ENCODE measurements at places on chromosomes 3 and 15. TPM values are rescaled to one million over a fixed set of nuclear protein-coding genes. Genes with fewer than 3 reads are reported as not detected.
A peak's percentile ranks its signal among the peaks of the same experiment; 100 is the strongest.

- peak; percentile 74 for DNase-seq
These were observed 364.9 kb downstream of the NAALADL2 start for GRCh38 chr3:175224051-175224450.

DNA sequence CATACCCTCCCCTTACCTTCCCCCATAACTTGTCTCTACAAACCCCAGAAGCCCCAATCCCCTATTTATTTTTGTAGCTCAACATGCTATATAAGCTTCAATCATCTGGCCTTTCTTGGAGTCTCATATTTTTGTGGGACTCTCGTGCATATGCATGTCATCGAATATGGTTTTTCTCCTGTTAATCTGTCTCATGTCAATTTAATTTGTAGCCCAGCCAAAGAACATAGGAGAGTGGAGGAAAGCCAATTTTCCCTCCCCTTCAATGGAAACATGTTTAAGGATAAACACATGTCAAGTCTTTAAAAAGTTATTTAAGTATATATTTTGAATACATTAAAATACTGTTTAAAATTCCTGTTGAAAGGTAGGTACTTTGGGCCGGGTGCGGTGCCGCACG, 172.2 kb downstream of the GMNC start:
- DNase-seq, result no peak

- no peak for DNase-seq
These were observed 15.3 kb upstream of the EPHB3 start for GRCh38 chr3:184546252-184546651.

GRCh38 chr15:92438471-92438870, 44.8 kb downstream of the ST8SIA2 start:
- DNase-seq, result no peak

- no peak for DNase-seq
These were observed 11.3 kb upstream of the PPP1R2 start for GRCh38 chr3:195554458-195554857.

GRCh38 chr3:16841904-16842271, 42.9 kb upstream of the PLCL2 start:
- no peak for DNase-seq

DNA sequence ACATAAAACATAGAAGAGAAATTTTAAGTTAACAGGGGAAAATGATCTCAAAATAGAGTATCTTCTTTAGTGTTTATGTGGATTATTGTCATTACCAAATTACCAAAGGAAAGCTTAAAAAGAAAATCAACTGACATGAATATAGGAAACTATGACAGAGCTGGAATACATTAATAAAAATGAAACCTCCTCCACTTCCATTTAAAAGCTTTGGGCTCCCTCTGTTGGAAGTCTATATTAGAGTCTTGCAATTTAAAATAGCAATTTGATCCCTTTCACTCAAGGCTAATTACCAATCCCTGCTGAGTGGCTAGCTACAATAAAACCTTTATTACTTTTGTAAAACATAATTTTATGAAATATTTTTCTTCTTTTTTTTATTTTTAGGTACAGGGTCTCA, 61.4 kb upstream of the IMPG2 start:
- no peak for DNase-seq

DNA sequence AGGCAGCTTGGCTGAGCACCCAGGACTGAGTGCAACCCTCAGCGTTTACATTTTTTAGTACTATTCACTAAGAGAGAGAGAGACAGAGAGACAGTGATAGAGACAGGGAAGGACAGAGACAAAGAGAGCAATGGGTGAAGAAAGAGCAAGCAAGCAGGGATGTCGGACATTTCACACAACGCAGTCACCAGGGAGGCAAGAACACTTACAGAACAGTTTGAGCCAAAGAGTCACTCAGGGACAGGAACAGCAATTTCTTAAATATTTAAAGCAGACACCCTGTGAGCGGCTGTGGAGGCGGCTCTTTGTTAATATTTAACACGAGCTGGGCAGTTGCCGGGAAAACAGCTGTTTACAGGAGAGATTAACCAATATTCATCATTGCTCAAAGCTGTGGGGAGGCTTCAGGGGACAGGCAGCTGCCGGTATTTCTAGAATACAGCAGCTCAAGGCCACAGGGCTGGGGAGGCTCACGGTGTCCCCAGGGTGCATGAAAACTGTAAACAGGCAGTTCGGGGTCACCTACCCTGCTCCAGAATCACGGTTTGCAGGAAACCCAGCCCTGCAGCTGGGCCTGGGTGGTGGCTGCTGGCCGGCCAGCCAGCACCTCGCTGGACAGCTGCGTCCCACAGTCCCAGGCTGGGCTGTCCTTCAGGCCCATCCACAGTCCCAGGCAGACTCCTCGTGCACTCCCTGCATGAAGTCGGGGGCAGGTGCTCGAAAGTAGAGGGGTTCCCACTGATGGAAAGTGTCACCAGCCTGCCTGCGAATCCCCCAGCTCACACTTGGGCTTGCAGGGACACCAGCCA, 38.8 kb upstream of the PCSK6 start:
- peak; percentile 52 for DNase-seq

DNA sequence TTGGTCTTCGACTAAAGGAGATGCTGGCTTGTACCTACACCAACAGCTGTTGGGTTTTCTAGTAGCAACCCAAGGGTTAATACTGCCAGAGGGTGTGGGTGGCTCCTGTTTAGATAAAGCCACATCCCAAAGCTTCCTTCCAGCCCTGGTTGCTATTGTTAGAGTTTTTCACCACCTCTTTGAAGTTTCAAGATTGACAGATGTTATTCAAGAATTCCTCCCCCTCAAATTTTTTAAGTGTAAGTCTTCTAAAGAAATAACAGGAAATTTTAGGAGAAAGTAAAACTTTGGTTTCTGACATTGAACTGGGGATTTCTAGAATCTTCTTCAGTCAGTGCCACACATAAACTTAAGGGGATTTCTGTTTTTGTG, 60.9 kb downstream of the TGFBR2 start:
- no peak for DNase-seq

DNA sequence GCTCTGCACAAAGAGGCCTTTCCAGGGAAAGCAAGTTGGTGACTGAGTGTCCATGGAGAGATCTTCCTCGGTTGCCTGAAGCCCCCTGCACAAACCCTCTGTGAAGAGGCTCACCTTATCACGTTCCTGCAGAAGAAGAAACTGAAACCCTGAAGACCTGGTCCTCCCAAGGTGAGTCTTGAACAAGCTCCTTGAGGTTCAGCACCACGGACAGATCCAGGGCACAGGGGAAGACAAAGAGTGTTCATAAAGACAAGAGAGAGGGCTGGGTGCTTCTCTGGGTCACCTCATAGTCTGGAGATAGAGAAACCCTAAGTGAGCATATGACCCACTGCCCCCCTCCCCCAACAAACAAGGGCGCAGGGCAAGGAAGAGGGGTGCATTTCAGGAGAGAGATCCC, 21.7 kb upstream of the TBC1D21 start:
- peak; percentile 43 for DNase-seq

DNA sequence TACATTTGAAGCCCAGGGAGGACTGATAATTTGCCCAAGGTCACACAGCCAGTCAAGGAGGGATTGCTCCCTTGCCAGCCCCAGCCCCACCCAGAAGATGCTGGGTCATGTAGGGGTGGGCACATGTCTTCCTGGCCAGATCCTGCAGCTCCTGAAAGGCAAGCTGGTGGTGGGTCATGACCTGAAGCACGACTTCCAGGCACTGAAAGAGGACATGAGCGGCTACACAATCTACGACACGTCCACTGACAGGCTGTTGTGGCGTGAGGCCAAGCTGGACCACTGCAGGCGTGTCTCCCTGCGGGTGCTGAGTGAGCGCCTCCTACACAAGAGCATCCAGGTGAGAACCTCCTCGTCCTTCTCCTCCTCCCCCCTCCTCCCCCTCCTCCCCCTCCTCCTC, 13.2 kb downstream of the ISG20 start:
- no peak for DNase-seq

DNA sequence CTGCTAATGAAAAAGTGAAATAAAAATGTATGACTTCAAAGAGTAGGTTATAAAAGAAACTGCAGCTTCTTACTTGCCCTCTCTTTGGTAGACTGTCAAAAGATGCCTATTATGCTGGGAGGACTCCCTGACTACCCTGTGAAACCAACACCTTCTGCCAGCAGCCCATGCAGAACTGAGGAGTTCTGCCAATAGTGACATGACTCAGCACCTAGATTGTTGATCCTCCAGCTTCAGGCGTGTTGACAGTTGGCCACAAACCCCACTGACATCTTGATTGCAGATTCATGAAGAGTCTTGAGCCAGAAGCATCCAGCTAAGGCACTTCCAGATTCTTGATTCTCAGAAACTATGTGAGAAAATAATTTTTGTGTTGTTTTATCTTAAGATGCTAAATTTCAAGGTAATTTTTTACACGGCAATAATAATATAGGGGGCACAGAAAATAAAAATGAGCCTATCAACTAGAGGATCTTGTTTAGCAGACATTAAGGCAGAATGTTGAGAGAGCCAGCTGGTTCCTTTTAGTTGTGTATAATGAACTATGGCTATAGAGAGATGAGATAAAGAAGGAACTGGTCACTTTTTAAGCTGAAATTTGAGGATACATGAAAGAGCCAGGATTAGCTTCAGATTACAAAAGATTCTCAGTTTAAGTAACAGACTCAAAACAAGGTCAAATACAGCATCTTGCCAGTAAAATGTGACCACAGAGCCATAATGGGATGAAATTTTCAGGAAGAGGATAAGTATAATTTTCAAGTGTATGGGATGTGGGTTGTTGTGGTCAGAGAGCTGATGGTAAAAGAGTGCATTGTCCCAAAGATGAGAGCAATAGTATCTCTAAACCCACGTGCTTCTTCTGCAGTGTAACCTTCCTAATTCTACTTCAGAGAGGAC, 588.7 kb upstream of the CBLB start:
- DNase-seq, result no peak

GRCh38 chr15:87145696-87146095, 1066.0 kb downstream of the AGBL1 start:
- no peak for DNase-seq

DNA sequence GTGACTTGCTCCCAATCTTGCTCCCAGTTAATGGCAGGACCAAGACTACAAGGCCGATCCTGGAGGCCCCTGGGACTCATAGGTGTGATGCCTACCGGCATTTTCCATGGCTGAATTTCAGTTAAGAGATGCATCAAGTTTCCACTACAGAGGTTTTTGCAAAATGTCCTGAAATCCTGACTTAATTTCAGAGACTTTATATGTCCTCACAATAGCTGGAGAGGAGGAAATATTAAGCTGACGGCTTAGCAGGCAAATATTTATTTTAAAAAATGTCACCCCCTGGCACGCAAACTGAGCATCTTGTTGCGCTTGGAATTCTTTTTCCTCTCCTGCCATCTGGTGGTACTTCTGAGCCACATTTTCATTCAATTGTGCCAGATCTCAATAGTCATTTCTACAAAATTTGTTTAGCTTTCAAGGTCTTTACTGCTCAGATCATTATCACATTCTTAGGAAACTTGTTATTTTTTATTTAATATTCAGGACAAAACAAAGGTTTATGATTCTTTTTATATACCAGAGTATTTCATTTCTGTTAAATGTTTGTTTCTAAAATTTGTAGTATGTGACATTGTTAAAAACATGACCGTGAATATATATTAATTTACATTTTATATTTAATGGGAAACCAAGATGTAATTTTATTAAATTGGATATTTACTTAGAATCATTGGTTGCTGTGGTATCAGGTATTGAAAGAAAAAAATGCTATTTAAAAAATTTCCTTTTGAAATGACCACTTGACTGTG, 189.2 kb upstream of the THRB start:
- DNase-seq, result no peak

DNA sequence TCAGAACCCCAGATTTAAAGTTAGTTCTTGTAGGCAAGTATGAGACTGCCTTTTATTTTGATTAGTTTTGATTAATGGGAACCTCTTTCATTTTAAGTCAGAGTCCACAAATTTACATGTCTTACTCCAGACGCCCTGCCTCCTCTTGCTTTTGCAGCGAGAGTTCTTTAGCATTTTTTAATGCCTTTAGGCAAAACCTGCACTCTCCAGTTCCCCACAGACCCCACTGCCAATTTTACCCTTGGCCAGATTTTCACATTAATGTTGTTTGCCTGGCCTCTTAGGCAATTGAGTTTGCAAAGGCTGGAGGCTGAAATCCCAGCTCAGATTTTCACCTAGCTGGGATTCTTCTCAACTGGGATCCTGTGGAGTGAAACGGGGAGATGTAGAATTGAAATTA, 85.8 kb downstream of the GAP43 start:
- DNase-seq, result no peak

GRCh38 chr3:40845447-40845846, 320.7 kb downstream of the ZNF621 start:
- DNase-seq, result no peak

DNA sequence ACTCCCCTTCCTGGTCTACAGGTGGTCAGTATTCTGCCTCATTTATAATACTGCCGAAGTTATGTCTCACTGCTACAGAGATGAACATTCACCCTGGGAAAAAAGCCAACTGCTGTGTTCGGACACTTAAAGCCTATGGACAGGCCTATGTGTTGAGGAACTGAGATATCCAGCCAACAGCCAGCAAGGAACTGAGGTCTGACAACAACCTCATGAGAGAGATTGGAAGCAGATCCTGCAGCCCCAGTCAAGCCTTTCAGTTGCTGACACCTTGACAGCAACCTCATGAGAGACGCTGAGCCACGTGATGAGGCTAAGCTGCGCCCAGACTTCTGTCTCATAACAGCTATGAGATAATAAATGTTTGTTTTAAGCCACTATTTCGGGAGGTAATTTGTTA, 18.2 kb upstream of the FHIT start:
- no peak for DNase-seq

- DNase-seq, result no peak
These were observed 77.8 kb upstream of the RNU6-1 start for GRCh38 chr15:67917636-67918035.

DNA sequence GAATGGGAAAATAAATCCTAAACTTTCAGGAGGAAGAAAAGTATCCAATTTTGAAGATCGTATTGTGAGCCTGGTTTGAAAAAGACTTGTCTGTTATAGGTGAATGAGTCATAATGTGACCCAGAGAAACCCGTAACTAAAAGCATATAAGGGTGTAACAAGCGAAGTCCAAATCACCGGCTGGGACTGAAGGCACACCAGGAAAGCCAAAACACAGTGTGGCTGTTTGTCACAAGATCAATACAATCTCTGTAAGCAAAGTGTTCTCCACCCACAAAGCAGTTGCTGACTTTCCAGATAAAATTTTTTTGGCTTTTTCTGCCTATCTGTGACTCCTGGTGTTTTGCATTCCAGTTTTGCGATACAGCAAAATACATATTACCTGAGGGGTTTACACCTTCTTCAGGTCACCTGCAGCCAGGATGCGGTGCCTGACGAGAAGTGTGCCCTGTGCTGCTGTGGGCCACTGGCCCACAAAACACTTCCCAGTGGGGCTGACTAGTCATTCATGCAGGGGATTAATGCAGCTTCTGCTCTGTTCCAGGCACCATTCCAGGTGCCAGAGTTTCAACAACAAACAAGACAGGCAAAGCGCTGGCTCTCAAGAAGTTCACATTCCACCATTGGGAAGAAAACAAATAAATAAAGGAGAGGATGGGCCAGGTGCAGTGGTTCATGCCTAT, 14.4 kb downstream of the HES1 start:
- DNase-seq, result no peak

UPK1B gene
- 0.09 TPM for polyA plus RNA-seq

IMPG2 gene
- polyA plus RNA-seq, result 0.01 TPM

STAB1 gene
- polyA plus RNA-seq, result 42.0 TPM

LTK gene
- polyA plus RNA-seq, result 1.4 TPM

IQCF5 gene
- not detected for polyA plus RNA-seq

TGM5 gene
- polyA plus RNA-seq, result not detected

TMOD2 gene
- polyA plus RNA-seq, result 0.51 TPM

ADCY5 gene
- polyA plus RNA-seq, result 2.7 TPM

STAC gene
- polyA plus RNA-seq, result 0.28 TPM

SORD gene
- polyA plus RNA-seq, result 169 TPM

ANKRD34C gene
- not detected for polyA plus RNA-seq

CEP152 gene
- 3.3 TPM for polyA plus RNA-seq

TM4SF1 gene
- polyA plus RNA-seq, result 20.0 TPM

LYZL4 gene
- not detected for polyA plus RNA-seq

P2RY12 gene
- polyA plus RNA-seq, result 2.0 TPM

ARNT2 gene
- polyA plus RNA-seq, result 0.32 TPM
